Stimulated activated CD8-positive, alpha-beta memory T cell treated with anti-CD3 and anti-CD28 coated beads, Interleukin-2, amount 100 ng/mL, for 1 hour (primary cell): ENCODE measurements at places on chromosomes 6 and 20.

- DNase-seq: peak; percentile 48
Observed at GRCh38 chr6:33298773-33299236, at the start of gene RGL2. Gene RGL2 (minus strand): TSS chr6:33298942. CDS start chr6:33298610, 332 bp downstream.

DNA sequence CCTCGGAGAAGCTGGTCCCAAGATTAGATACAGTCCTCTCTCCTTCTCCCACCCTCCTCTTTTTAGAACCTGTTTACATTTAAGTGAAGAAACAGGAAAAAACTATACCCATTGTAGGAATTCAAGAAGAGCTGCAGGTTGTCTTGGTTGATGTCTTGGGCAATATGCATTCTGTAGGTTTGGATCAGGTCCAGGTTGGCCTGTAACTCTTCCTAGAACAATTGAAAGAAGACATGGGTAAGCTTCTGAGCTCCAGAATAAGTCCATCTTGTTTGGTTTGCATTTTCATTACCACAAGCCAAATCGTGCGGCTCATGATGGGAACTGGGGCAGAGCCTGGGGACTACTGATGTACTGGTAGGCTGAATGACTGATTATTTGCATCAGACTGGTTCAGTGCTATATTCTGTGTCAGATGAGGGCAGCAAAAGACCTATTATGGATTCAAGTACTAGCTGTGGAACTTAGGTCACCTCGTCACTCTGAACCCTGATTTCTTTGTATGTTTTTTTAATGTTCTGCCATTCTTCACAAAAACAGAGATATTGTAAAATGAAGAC lies 20.3 kb upstream of the SLA2 start:
- DNase-seq: no peak

DNA sequence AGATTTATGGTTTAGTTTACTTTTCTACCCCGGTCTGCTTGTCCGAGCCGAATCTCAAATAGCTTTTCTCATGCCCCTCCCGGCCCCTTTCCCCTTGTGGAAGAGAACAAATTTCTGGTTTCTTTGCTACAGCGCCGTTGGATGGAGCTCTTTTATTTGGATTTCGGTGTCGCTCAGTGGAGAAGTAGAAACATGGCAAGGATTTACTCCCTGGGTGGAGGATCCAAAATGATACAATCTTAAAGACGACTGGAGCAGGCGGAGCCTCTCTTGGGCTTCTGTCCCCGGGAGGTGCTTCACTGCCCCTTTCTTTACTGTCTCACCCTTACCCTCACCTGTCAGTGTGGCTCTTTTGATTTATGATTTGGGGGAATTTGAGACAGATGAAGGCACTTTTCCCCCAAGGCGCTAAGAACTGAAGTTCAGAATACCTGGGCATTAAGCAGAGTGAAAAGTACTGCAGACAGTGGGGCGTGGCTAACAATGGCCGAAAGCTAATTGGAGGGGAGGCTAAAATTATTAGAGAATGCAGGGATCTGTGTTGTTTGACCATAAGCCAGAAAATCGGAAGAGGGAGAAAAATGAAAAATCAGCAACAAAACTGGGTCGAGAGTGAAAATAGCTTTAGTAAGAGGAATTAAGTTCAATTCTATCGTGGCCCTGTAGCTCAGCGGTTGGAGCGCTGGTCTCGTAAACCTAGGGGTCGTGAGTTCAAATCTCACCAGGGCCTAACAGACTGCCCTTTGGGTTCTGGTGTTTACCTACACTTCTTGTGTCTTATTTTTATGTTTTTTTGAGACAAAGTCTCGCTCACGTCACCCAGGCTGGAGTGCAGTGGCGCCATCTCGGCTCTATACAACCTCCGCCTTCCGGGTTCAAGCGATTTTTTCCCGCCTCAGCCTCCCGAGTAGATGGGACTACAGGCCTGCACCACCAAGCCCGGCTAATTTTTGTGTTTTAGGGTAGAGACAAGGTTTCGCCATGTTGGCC lies 145.1 kb upstream of the ZNF184 start:
- DNase-seq: no peak

GRCh38 chr6:132131351-132131750 lies 180.2 kb upstream of the CCN2 start:
- DNase-seq: no peak

- DNase-seq: no peak
Observed at GRCh38 chr6:79334674-79335073, 100.2 kb upstream of the HMGN3 start.

- no peak for DNase-seq
Observed at GRCh38 chr6:109300874-109301273, 81.4 kb downstream of the CD164 start.

DNA sequence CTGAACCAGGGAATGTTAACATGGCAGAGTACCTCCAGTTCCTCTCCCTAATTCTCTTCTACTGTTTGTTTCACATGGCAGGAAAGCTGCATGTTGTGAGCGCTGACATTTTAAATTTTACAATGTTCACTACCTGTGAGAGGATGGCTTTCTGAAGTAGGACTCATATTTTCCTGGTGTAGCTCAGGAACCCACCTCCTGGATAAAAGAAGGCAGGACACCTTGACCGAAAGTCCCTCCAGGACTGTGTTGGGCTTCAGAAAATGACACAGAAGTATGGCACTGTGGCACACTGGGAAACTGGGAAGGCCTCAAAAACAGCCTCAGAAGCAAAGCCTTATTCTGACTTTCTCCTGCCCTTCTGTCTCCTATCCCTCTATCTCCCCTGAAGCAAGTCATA lies 33.3 kb downstream of the PTPRK start:
- DNase-seq: no peak

GRCh38 chr6:145339089-145339488 lies 396.2 kb downstream of the EPM2A start:
- no peak for DNase-seq

DNA sequence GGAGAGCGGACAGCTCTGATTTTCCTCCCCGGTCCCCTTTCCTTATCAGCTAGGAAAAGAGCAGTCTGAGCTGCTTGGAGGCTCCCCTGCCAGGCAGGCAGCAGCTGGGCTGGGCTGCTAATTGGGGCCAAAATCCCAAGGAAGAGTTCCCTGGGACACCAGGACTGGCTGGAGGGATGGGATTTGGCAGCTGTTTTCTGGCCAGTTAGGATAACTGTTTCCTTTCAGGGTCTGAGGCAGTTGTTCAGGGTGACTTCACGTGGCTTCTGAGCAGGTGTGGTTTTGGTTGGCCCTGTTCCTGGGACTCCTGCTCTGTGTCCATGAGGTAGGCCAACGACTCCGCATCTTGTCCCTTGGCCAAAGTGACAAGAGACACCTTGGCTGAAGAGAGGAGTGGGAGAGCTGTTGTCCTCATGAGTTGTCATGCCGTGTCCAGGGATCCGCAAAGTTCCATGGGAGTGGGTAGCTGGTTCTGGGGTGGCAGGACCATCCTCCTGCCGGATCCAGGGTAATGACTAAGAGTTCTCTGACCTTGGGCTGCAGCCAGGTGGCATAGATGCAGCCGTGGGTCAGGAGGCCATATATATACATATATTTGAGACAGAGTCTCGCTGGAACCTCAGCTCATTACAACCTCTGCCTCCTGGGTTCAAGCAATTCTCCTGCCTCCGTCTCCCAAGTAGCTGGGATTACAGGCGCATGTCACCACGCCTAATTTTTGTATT lies 21.2 kb downstream of the MRPS18A start:
- DNase-seq: no peak
